Stimulated activated CD8-positive, alpha-beta memory T cell treated with anti-CD3 and anti-CD28 coated beads, Interleukin-2, amount 100 ng/mL, for 1 hour (primary cell): ENCODE measurements at places on chromosomes 7 and 10.

DNA sequence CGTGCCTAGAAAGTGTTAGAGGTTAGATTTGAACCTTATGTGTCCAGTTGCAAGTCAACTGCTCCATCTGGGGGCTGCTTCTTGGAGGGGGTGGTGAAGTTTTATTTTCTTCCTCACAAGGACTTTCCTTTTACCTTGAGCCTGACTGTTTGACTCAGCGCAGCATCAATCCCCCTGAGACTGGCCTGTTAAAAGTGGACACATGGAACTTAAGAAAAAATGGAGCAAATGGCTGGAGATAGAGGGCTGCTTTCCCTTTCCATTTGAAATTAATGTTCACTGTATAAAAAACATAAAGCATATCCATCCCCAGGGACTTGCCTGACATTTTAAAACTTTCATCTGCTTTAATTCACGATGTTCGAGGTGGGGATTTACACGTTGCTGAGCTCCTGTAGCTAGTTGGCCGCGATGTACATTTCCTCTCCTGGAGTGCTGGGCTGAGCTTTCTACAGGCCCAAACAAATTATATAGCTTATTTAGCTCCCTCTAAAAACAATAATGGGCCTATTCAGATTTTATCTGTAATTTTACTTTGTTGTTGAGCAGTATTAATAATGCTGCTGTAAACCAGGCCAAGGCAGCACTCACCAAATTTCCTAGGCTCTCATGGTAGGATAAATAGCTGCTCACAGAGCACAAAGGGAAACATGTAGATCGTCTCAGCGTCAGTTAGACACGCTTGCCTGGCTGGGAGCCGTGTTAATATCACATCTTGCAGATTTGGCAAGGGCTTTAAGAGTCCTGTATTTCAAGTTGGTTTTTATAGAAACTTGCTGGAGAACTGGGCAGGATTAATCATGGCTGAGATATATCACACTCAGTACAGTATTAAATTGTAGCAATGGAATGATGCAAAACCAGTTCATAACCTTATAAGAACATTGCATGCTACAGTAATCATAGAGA, 251.5 kb downstream of the LRMDA start:
- no peak for DNase-seq

GRCh38 chr7:91180746-91181145, 83.5 kb upstream of the FZD1 start:
- no peak for DNase-seq

DNA sequence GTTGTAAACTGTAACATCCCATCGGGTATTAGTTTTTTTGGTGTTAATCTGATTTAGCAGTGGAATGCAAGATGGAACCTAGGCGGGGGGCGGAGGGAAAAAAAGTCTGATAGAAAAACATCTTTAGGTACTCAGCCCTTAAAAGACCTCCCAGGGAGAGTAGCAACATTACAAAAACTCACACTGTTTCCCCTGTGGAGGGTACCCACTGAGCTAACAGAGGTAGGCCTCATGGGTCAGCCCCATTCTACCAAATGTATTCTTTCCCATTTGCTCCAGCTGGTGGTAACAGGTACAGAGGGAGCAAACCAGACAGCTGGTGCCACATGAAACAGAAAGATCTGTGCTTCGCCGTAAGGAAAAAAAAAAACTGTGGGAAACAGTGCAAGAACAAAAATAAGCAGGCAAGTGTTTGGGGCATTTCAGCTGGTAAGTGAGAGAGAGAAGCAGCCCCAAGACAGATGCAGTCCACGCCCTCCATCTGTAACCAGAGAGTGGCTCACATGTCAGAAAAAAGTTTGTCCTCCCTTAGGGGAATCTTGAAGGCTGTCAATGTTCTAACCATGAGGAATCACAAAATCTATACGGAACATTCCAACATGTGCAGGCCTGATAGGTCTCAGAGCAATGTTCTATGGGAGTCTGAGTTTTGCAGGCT, 65.3 kb downstream of the HOXA1 start:
- DNase-seq, result no peak

DNA sequence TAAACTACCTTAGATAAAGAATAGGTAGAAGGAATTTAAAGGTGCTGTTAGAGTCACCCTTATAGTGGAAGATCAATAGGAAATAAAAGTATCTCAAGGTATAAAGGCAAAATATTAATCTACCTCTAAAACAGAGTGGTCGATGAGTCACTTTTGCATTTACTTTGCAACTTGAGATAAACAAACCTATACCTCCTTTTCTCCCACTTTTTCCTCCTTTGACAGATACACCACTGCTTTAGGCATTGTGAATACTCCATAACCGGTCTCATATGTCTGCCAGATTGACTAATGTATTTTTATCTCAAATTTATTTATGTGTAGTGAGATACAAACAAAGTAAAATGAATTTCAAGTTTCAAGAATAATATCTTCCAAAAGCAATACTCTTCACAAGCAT, 193.5 kb downstream of the SKAP2 start:
- no peak for DNase-seq

DNA sequence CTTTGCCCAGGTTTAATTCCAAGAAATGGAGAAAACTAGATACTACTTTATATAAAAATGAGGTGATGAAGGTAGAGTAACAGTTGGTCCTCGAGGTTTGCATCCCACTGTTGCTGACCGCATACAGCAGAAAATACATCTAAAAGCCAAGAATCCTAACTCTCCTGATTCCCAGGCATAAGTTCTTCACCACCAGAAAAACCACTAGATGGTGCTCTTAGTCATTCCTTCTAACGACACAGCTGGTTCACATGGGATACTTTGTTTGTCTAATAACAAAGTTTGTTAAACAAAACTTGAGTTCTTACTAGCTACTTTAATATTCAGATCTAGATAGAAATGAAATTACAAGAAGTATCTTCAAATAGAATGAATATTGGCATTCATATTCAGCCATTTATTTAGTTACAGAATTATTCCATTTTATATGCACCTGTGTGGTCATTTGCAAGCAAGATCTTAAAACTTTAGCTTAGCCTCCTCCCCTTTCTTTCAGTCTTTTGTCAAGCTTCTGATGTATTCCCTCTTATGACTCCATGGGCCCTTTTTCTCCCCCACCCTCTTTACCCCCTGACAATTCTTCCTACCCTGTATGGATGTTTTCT, 54.1 kb upstream of the CYP26C1 start:
- DNase-seq, result no peak

GRCh38 chr10:3347413-3348182, 175.0 kb upstream of the PITRM1 start:
- DNase-seq, result no peak

DNA sequence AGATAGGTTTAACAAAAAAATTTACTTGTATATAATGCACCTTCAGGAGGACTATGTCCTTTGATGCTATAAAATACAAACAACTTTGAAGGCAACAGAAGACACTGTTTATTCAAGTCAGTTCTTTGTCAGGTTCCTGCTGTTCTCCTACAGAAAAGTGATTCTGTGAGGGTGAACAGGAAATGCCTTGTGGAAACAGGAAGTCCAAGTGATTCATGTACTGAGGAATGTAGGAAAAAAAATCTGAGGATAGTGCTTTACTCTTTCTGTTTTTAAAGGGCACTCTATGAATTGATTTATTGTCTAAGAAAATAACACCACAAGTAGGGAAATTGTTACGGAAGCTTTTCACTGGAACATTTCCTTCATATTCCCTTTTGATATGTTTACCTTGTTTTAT, 171.9 kb downstream of the HDAC9 start:
- DNase-seq, result no peak

- DNase-seq, result no peak
Observed at GRCh38 chr7:82723411-82723810, 279.8 kb upstream of the CACNA2D1 start.

DNA sequence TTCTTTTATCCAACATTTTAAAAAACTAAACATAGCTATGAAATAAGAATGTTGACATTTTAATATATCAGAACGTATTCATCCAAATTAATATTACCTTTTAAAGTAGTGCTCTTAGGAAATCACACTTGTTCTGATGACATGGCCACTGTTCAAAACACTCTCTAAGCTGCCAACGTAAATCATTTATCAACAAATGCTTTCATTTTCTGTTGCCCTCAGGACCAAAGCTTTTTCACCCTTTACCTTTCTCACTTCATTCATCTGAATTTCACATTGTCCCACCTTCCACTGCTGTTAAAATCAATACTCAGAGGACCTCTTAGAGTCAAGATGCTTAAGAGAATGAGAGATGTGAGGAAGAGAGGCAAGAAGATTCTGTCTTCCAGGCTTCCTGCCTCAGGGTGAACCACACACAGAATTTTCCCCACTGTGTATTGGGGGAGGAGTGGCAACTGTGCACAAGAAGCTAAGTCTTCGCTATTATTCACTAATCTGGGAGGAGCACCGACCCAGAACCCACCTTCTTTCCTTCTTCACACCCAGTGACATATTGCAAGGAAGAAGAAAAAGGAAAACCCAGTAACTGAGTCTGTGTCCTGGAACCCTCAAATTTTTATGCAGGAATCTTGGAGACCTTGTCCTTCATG, 21.0 kb downstream of the HIBADH start:
- DNase-seq, result no peak

GRCh38 chr7:2522780-2523433, 3.3 kb downstream of the LFNG start:
- DNase-seq, result no peak

DNA sequence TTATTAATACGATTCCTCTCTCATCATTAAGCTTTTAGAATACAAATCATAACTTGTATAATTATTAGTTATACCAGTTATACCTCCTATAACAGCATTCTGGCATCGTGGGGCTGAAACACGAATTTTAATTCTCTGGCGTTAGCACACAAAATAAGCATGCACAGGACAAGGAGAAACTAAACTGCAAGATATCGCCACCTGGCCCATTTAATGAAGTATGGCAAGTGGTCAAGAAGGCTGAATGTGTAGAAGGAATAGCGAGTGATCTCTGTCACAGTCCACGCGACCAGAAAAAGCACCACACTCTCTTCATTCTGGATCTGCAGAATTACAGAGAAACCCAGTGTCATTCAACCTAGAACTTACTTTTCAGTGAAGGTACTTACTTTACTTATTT, 18.1 kb downstream of the HACD1 start:
- DNase-seq, result no peak

DNA sequence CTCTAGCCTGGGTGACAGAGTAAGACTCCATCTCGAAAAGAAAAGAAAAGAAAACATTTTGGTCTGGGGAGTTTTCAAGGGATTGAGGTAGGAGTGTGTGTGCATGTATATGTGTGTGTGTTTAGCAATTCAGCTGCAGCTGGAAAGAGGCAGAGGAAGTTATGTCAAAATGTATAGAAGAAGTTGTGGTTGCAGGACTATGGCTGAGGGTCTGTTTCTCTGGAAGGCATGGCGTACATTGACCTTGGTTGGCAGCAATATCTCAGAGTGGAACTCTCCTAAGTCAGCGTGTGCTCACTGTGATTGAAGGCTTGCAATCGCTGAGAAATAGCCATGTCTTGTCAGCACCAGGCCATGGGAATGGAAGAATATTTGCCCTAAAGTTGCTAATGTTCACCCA, 28.6 kb upstream of the RHBDD2 start:
- DNase-seq, result no peak

DNA sequence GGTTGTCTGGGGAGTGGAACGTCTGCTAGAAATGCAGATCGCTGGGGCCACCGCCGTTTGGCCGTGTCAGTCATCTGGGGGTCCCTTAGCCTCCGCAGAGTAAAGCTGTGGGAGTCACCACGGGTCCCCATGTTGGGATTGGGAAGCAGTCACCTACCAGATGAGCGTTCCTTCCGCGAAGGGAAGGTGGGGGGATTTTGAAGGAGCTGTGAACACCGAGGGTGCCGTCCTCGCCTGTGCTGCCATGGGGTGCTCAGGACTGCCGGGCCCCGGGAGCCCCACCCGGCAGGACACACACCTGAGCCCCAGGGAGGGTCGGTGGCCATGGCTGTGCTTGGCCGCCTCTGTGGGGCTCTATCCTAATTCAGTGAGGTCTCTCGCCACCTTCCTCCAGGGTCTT, 46.2 kb upstream of the AP5Z1 start:
- DNase-seq, result no peak

GRCh38 chr10:109982123-109982522, 25.7 kb upstream of the ADD3 start:
- DNase-seq, result no peak

DNA sequence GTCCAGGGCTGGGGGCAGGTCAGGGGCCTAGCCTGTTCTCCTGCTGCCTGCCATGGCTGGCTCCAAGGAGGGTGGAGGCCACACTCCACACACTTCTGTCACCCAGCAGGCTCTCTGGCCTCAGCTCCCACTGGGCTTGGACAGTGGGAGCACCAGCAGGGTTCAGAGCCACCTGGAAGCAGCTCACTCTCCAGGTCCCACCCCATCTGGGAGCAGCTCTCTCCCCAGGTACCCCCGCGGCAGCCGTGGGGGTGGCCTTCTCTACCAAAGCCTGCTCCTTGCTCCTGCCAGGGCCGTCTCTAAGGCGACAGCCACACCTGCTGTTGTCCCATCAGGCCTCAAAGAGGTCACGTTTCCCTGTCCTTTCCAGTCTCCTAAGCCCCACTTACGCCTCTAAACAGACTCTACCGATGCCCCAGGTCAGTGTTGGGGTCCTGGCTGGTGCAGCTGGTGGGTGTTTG, 142.5 kb upstream of the RET start:
- no peak for DNase-seq

- DNase-seq, result no peak
Observed at GRCh38 chr7:142375710-142376313, 118.0 kb upstream of the PRSS58 start.

- DNase-seq, result no peak
Observed at GRCh38 chr10:58412502-58412961, 27.3 kb downstream of the TFAM start.

DNA sequence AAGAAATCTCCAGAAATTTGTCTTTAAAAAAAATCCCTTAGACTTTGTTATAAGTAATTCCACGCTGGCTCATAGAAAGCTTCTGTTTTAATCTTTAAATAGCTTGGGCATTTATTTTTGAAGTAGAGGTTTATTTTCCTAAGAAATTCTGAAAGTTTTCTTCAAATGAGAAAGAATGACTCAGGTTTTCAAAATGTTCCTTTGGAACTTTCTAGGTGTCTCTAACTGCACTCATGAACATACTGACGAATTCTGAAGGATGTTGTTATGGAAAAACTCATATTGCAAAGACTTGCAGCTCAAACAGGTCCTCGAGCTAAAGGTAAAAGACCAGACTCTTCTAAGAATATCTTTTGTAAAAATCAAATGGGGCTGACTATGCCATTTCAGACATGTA, 10.7 kb downstream of the DGKI start:
- DNase-seq, result no peak

- DNase-seq, result no peak
Observed at GRCh38 chr10:133189256-133189655, 29.2 kb downstream of the KNDC1 start.
